Fibroblast of villous mesenchyme (primary cell): ENCODE measurements at places on chromosomes 2 and 18.

DNA sequence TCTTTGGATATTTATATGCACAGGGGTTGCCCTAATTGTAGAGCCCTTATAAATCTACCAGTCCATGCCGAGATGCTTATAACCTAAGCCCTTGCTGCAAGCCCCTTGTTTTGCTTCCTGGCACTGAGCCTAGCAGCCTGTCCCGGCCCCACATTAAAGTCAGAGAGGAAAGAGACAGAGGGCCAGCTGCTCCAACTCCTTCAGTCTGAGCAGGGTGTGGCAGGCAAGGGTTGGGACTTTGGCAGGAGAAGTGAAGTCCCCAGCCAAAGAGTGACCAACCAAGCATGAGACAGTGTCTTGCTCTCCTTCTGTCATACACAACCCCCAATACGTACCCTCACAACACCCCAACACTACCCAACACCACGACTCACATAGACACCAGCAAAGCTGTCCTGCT lies 54.7 kb upstream of the FZD7 start:
- DNase-seq = no peak

- DNase-seq = no peak
These were observed 7.9 kb downstream of the IL1RN start for GRCh38 chr2:113135317-113135716.

- DNase-seq = no peak
These were observed 50.6 kb downstream of the PXDN start for GRCh38 chr2:1693723-1694122.

- no peak for DNase-seq
These were observed 9.7 kb downstream of the LMAN2L start for GRCh38 chr2:96730212-96730611.

- peak; percentile 73 for DNase-seq
These were observed 114.3 kb downstream of the MGAT5 start for GRCh38 chr2:134368009-134368817.

DNA sequence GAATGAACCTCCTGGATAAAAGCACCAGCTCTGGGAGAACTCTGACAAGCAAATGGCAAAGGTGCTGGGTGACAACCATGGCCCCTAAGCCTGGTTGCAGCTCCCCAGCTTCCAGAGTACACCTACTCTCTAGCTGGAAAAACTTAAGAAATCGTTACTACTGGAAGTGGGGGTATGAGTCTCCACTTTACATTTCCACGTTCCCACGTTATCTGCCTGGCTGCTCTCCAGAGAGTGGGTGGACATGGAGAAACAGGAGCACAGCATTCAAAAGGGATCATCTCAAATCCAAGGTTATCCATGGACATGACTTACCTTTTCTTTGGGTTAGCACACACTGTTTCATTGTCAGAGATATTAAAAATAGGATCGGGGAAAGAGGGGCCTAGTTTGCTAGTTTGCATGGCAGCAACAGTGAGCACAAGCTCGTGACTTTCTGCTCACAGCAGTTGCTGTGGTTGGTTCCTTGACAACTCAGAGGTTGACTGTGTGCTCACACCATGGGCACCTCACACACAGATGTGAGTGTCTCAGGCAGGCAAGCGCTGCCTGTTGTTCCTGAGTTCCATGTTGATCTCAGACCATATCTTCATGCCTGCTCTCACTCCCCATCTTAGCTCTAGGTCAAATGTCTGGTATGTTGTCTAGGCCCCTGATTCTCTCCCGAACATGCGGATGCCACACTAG lies 32.5 kb downstream of the PTPN18 start:
- DNase-seq = no peak

DNA sequence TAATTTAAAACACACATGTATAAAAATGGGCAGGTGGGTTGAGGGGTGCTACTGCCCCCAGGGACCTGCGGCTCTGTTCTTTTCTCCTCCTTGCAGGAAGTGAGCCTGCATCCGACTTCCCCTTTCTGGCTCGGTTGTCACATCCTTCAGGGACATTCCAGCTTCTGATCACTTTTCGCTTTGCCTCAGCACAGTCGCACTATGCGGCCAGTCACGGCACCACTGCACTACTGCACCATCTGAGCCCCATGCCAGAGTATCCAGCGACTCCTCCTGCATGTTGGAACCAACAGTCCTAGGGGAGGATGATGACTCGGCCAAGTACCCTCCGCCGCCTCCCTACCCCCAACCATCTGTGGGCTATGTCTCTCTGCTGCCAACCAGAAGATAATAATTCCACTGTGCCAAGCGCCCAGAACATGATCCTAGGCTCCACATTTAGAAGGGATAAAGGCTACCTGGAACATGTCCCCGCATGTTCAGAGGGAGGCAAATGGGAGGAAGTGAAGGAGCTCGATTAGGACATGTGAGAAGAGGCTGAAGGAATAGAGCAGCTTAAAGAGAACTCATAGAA lies 17.6 kb downstream of the CDC42EP3 start:
- DNase-seq = no peak

DNA sequence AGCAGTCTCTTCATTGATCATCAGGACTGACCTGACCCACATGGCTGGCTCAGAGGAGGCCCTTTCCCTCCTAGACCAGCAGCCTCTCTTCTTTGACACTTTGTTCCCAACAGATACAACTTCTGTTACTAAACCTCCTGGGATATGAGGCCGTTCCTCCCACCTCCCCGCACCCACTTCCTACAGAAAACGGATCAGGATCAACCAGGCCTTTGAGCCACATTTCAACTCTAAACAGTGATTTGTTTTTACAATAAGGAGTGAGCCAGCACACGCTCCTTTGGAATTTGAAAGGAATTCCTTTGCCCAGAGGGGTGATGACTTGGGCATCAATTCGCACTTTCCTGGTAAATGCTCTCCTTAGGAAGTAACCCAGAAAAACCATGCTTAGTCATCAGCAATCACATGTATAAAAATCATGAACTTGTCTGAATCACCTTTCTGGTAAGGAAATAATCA lies 180.4 kb downstream of the FAM124B start:
- peak; percentile 77 for DNase-seq

DNA sequence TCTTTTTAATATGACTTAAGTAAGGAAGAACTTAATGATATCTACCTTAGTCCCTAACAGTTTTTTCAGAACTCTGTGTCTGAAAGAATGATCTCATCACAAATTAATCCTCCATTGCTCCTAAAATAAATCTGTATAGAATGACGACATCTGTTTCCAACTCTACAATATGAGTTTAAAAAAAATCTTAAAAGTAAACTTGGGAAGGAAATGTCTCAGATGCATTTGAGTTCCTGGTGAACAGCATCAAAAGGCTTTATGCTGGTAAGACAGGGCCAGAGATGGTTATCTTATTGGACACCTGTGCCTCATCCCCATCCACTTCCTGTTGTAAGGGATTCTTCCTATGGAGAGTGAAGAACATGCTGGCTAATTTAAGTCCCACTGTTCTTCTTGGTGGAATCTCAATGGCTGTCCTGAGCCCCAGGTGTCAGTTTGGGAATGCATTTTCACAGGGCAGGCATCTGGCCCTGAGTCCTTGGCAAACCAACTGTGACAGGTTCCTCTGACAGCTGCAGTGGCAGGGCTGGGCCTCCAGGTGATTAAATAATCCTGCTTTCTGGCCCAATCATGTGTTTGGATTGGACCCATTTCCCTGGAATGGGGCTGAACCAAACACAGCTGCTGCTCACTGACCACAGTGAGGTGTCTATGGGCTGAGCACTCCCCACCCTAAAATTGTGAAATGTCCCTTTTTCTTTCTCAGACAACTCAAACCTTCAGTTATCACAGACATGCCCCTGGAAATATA lies 12.9 kb upstream of the NCKAP5 start:
- no peak for DNase-seq

DNA sequence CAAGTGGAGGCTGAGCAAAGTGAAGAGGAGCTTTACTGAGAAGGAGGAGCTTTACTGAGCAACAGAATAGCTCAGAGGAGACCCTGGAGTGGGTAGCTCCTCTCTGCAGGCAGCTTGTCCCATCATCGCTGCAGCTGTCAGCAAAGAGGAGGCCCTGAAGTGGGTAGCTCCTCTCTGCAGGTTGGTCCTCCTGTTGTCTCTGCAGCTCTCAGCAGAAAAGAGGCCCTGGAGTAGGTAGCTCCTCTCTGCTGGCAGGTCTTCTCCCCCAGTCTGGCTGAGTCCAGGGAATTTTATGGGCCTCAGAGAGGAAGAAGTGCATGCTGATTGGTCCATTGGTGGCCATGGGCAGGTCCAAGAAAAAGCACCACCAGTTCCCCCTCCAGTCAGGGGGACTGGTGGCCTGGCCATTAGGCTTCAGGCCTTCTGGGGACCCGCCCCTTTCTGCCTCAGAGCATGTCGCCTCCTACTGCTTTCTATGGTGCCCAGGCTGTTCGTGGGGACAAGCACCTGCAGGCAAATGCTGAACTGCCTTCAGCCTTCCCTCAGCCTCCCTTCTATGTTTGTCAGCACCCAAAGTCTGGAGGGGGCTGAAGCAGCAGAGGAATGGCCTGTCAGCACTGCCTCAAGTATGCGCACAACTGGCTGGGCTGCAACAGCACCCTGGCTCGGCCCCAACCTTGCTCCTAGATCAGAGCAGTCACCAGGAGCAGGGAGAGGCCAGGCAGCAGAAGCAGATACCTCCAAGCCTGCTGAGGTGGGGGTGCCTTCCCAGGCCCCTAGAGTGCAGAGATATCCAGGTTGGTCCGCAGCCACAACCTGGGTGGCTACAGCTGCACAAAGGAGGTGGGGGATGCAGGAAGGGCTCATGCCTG lies 5.9 kb downstream of the ZSCAN30 start:
- no peak for DNase-seq

GRCh38 chr2:208195531-208195930 lies 5.7 kb upstream of the C2orf80 start:
- DNase-seq = no peak

- no peak for DNase-seq
These were observed 479 bp downstream of the GPATCH11 start for GRCh38 chr2:37084797-37085196.

DNA sequence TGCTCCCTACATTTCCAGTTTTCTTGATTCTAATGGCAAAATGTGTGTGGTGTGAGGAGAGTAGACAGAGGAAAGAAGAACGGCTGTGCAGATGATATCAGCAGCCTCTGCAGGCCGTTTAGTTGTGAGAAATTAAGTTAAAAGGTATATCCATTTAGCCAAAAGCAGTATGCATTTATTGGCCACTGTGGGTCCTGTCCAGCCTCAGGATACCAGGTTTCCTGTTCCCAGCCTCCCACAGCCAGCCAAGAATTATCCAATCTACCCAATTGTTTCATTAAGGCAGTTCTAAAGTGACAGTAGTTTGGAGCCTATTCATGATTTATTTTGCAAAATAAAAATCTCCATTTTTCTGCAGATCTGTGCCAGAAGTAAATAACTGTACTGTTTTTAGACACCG lies 107.5 kb downstream of the TMEM18 start:
- no peak for DNase-seq

DNA sequence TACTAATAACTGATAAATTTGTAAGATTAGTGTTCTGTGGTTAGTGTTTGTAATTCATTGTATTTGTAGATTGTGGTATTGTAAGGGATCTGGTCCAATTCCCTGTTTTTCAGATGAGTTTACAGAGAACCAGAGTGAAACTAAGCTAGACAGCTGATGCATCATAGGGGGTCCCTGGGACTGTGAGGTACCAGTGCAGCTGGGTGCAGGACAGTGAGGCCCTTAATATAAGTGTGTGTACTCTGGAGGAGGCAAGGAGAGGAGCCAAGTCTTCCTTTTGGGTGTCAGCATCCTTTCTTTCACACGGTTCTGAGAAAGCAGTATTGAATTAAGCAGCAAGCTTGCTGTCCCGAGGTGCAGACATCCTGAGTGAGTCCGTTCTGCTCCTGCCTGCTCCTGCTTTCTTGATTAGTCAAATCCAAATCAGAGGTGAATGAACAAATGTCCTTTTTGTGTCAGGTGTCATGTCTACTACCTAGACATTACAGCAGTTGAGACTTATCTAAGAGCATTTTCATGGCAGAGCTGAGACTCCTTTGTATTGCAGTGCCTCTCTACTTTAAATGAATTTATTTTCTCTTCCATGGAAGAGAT lies 194.9 kb downstream of the MCFD2 start:
- no peak for DNase-seq

DNA sequence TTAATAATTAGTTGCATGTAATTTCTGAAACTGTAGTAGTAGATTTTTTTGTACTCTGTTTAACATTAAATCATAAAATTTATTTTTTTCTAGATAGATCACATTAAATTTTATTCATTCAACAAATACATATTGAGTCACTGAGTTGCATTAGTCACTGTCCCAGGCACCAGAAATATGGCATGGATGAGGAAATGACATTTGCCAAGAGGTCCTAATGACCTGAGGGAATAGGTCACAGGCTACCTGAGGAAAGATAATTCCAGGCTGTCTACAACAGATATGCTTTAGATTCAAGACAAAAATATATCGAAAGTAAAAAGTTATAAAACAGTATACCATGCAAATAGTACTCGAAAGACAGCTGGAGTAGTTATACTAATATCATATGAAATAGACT lies 852.4 kb upstream of the ACVR2A start:
- no peak for DNase-seq

DNA sequence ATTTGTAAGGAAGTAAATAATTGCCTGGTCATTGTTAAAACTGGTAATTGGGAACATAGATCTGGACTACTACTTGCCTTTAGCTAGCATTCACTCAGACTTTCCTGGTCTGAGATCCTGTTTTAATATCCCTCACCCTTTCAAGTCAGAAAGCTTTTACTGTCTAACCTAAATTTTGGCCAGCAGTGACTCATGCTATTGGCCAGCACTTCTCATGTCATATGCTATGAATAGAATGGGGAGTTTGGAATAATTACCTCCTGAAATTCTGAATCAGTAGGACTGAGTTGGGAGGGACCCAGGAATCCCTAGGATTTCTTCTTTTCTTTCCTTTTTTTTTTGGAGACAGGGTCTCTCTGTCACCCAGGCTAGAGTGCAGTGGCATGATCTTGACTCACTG lies 19.3 kb downstream of the STK36 start:
- DNase-seq = no peak

DNA sequence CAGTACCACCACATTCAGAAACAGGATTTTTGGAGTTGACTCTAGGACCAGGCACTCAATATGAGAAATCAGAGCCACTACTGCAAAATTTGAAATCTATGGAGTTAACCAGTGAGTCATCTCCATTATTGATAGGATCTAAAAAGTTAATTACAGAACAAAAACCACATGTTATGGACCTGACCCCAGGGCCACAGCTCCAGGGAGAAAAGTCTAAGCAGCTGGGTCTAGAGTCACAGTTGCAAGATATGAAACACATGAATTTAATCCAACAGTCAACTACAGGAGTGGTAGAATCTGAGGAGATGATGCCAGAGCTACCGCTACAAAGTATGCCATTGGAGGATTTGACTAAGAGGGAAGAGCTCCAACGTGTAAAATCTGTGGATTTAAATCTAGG lies 13.4 kb upstream of the ZNF512 start:
- peak; percentile 51 for DNase-seq

DNA sequence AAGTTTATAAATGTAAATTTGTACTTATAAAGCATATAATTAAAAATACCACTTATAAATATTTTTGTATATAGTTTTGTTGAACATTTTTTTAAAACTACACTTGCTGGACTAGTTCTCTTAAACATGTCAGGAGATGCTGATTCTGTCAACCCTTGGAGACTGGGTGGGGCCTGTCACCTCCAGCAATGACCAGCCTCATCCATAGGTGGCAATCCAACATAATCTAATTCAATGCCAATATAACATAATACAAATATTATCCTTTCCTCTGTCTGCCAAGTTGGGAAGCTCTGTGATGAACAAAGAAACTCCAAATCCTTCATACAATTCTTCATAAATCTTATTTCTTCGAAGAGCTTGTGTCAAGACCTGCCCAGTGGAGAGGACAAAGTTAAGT lies 140.4 kb downstream of the RBMS1 start:
- no peak for DNase-seq
